ENCODE measurements at places on chromosomes 6 and 20.

- no peak for DNase-seq
Observed at GRCh38 chr6:16564436-16564835, 196.8 kb downstream of the ATXN1 start.

- no peak for DNase-seq
Observed at GRCh38 chr6:33766921-33767907, 20.5 kb upstream of the IP6K3 start.

GRCh38 chr6:89140347-89141156 is 5.3 kb upstream of the PM20D2 start:
- no peak for DNase-seq

DNA sequence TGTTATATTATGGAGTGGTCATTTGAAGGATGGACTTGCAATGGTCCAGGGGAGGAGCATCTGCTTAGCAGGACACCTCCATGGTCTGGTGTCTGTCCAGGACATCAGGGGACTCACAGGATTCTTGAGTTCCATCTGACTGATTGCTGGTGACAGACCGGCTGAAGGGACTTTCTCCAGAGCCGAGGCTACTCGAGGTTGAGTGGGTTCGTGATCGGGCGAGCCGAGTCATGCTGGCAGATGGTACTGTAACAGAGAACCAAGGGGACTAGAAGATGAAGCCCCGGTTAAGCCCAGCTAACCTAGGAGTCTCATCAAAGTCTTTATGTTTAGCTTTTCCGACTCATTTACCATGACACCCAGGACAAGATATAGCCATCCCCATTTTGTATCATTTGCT is 7.5 kb upstream of the SLA2 start:
- DNase-seq = no peak

DNA sequence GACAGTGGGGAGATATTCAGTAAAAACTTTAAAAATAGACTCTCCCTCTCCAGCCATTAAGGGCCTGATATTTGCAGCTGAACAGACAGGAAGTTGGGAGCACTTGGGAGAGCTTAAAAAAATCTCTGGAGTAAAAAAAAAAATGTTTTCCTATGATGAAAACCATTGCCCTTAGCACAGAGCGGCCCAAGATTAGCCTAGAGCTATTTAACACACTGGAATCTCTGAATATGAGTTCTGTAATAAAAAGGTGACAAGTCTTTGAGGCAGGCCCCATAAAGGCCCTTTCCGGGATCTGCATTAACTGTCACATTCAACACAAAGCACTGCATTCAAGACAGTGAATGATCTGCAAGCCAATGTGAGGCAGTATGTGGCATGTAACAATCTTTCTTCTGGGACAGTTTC is 393.7 kb downstream of the ZFAND3 start:
- DNase-seq = no peak

GRCh38 chr6:89221971-89222711 is 5.0 kb upstream of the GABRR1 start:
- no peak for DNase-seq

GRCh38 chr6:135853227-135853626 is 1.7 kb downstream of the PDE7B start:
- DNase-seq = no peak

GRCh38 chr20:57826666-57827287 is 117.0 kb upstream of the PMEPA1 start:
- DNase-seq = no peak

GRCh38 chr6:58290177-58290576 is 972.7 kb downstream of the PRIM2 start:
- no peak for DNase-seq

GRCh38 chr6:125151700-125152099 is 1.9 kb upstream of the TPD52L1 start:
- DNase-seq = no peak

- DNase-seq = no peak
Observed at GRCh38 chr20:1426231-1426849, 33.5 kb upstream of the FKBP1A start.

DNA sequence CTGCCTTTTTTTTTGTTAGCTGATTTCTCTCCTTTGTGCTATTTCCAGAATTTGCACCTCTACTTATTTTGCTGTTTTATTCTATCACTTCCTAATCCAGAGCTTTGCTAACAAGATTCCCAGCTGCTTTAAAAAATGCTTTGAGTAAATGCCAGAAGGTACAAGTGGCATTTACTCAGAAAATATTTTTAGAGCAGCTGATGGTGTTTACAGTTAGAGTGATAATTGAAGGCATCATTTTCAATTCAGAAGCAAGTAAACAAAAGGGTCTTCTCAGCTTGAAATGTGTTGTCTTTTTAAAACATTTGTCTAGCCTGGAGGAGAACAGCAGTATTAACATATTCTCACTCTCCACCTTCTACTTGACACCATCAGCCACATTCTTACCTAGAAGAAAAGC is 99.9 kb downstream of the OTOR start:
- DNase-seq = no peak

DNA sequence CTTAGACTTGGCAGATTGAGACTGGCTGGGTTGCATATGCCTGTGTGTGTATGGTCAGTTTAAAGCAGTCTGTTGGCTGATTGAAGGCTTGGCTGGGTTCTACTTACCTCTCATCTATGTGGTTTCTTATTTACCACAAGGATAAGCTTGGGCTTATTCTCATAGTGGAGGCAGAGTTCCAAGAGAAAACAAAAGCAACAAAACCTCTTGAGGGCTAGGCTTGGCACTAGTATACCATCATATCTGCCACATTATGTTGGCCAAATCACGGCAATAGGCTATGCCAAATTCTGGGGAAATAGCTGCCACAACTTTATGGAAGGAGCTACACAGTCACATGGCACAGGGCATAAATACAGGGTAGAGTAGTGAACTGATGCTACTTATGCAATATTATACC is 714.1 kb downstream of the CBLN4 start:
- DNase-seq = no peak

- DNase-seq = peak; percentile 99
Observed at GRCh38 chr20:33993576-33994221, at the start of gene RALY. Gene RALY, plus strand, starts transcription at chr20:33993911. Its CDS starts 78,164 bp downstream, at chr20:34072075.

DNA sequence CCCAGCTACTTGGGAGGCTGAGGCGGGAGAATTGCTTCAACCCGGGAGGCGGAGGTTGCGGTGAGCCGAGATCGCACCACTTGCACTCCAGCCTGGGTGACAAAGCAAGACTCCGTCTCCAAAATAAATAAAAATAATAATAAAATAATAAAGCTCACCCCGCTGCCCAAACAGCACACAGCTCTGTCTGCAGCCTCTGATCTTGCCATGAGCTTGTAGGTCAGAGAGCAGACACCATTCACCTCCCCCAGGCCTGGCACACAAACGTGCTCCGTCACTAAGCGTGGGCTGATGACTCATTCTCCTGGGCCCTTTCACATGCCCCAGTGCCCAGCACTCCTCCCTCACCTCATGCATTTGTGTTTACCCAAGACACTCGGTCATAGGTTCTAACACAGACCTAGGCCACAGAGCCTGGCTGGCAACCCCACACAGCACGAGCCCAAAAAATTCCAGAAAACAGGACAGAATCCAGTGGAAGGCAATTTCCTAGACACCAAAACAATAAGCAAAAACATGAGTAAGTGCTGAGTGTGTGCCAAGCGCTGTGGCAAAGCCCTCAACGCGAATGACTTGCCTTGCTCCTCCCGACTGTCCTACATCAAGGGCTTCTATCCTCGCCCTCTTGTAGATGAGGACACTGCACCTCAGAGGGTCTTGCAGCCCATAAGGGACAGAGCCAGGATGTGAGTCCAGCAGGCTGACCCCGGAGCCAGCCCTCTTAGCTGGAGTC is 18.0 kb downstream of the ATP9A start:
- peak; percentile 48 for DNase-seq

DNA sequence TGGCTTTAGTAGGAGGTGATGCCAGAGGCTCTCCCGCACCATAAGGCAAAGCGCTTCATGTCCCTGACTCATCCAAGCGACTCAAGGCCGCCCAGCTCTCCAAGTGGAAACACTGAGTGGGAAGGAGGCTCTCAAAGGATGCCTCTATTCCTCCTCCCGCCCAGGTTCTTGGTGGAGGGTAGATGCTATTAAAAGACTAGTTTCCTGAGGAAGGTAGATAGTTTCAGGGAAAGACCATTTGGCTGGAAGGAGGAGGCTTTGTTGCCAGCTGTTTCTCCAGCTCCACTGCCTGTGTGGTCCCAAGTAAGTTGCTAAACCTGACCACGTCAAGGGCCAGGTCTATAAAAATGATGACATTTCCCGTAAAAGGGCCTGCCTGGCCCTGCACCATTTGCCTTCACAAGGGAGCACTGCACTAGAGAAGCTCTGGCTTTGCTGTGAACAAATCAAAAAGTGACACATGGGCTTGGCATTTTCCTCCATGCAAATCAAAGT is 48.2 kb downstream of the GMDS start:
- no peak for DNase-seq

DNA sequence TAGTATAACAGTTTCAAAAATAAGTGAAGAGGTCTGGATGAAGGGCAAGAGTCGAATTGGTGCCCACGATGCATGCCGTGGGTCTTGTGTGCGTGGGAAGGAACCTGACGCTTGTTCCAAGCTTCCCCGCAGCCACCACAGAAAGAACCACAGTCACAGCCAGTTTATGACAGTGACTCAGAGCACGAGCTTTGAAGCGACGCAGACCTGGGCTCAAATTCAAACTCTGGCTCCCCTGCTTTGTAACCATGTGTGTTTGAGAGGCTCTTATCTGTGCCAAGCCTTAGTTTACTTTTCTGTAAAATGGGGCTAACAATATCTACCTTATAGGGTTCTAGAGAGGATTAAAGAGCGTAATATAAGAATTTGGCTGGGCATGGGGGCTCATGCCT is 65.5 kb downstream of the SYNJ2 start:
- DNase-seq = no peak

GRCh38 chr6:85675030-85675819 is 32.5 kb upstream of the SYNCRIP start:
- DNase-seq = no peak

- no peak for DNase-seq
Observed at GRCh38 chr20:48158014-48158413, 372.7 kb upstream of the SULF2 start.

DNA sequence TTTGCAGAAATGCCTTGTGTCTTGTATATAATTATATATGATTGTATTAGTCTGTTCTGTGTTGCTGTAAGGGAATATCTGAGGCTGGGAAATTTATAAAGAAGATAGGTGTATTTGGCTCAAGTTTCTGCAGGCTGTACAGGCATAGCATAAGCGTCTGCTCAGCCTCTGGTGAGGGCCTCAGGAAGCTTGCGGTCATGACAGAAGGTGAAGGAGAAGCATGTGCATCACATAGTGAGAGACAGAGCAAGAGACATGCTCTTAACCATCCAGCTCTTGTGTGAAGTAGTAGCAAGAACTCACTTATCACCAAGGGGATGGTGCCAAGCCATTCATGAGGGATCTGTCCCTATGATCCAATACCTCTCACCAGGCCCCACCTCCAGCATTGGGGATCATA is 6.5 kb downstream of the DCBLD1 start:
- DNase-seq = no peak

DNA sequence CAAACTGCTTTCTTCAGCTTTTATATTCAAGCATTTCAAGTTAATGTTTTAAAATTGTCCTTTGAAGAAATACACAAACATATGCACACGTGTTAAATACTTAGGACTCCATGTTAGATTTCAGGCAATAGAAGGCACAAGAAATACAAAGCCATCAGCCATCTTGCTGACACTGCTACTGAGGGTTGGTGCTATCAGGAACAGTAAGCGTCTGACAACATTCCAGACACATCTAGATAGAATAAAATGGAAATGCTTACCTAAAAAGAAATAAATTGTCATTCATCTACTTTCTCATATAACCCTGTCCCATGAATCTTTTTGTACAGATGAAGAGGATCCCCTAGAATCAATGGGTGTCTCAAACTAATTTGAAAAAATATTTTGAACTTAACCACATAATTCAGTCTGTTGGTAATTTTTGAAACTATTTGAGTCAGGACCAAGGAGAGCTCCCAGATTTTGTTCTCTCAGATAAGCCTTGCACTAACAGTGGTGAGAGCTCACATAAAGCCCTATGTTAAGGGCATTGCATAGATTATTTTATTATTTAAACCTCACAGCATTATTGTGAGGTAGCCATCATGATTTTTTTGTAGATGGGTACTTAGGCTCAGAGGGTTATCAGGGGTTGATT is 631.1 kb upstream of the POU3F2 start:
- DNase-seq = no peak

GRCh38 chr6:73564578-73565345 is 43.9 kb upstream of the EEF1A1 start:
- no peak for DNase-seq

- no peak for DNase-seq
Observed at GRCh38 chr20:12156252-12156651, 238.6 kb downstream of the BTBD3 start.

GRCh38 chr20:5072756-5073659 is 46.8 kb downstream of the PCNA start:
- peak; percentile 52 for DNase-seq

DNA sequence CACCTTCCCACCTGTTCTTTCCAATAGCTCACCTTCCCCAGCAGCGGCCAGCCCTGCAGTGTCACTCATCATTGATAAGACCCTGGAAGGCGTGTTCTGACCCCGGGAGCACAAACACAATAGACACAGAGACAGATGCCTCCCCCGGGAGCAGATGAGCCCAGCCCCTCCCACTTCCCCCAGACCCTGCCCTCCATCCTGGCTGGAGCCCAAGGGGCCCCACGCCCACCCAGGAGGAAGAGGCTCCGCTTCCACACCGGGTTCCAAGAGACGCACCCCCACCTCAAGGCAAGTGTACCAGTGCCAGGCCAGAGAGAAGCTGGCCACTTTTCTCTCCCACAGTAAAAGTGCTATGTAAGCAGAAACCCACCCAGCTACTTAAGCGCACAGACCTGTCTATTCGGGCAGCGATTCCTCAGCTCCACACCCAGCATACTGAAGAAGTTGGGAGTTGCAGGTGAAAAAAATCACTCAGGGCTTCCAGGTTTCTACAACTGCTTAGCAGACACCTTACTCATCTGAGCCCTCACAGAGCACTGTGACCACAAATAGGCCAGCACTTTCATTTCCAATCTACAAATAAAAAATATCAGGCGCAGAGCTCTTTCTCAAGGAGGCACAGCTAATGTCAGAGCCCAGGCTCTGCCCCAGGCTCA is 93.4 kb upstream of the NXT1 start:
- no peak for DNase-seq

- DNase-seq = no peak
Observed at GRCh38 chr20:3804781-3805180, 8.7 kb downstream of the CDC25B start.

- DNase-seq = no peak
Observed at GRCh38 chr6:78953798-78954197, 86.4 kb downstream of the IRAK1BP1 start.

DNA sequence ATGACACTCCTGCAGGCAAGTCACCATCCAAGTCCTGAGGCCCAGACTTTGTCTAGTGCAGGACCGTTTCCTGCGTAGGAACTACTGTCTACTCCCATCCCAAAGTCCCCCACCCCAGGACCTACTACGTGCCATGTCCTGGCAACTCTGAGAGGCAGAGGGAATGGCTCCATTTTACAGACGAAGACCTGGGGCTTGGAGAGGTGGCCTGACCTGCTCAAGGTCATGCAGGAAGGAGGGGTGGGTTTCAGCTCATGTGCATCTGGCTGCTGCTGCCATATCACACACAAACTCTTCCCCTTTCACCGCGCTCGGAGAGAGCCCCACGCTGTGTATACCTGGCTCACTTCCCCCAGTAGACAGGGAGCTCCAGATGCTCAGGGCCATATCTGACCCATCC is 1.2 kb upstream of the NOL4L start:
- no peak for DNase-seq

Data from hypothalamus (tissue), 51 donors.